ENCODE measurements at places on chromosomes 13 and 19.

DNA sequence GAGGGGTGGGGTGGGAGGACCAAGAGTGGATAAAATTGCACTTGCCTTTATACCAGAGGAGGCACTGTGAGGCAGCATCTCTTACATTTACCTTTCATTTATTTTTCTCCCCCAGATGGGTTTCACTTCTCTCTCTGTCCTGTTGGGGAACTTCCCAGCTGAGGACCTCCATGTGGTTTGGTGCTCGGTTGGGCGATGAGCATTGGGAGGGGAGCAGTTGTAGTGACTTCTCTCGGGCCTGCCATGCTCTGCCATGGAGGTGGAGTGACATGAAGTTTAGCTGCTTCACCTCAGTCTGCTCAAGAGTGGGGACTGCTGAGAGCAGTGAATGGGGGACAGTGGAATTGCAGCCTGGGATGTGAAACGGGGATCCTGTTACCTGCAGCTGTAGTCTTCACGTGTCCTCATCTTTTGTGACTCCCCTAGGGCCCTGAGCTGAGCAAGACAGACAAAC lies 23.1 kb upstream of the CXCL17 start:
- DNase-seq: no peak

DNA sequence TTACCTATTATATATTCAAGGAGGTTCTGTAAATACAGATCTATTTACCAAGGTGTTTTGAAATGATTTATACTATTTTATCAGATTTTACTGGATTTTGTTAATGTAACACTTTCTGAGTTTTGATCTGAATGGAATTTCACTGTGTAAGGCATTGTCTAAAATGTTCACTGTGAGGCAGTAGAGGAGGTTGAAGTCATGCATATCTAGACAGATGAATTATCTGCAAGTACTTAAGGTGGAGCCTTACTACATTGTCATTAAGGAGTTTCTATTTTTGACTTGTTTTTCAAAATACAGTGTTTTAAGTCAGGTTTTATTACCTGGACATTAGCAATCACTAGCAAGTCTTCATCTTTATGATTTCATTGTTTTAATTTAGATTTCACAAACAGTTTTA lies 62.1 kb downstream of the TM9SF2 start:
- no peak for DNase-seq

- no peak for DNase-seq
These were observed 71.2 kb upstream of the GTF3A start for GRCh38 chr13:27353166-27353583.

DNA sequence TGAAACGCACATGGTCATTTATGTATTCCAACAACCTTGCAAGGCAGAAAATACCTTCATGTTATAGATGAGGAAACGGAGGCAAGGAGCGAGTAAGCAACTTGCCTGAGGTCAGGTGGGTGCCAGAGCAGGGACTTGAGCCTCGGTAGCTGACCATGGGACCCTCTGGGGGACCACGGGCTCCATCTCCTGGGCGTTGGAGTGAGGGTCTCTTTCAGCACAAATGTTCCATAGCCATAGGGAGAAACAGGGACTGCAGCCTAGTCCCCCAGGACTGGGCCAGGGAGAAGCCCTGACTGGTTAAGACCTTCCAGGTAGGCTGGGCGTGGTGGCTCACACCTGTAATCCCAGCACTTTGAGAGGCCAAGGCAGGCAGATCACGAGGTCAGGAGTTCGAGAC lies 38.4 kb upstream of the ADGRE5 start:
- no peak for DNase-seq

DNA sequence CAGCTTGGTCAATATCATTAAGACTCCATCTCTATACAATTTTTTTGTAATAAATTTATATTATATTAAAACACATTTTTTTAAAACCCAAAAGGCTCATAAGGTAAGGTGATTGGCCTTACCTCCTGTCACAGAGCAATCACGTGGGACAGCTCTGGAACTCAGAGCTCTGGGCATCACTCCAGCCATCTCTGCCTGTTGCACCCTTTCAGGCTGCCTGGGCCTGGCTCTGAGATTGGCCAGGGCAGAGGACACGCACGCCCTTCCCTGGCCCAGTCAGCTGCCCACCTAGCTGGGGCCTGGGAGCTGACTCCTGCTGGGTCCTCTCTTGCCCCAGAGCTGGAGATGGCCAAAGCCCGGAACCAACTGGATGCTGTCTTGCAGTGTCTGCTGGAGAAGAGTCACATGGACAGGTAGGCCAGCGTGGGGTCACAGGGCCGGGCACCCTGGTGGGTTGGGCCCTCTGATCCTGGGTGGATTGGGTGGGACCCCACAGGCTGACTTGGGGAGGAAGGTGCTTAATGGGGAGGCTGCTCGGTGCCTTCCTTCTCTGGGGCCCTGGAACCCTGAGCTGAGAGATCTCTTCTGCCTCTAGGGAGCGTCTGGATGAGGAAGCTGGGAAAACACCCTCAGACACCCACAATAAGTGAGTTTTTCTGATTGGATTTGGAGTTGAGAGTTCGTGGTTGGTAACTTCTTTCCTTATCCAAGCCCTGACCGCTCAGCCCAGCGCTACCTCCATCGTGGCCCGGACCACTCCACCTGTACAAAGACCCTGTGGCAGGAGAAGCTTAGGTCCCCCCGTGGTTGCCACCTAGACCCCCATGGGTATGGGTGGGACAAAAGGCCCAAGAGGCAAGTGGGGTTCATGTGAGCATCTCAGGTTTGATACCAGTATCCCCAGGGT lies 3.7 kb downstream of the LIN37 start:
- no peak for DNase-seq

GRCh38 chr19:34363094-34363493 lies 1.9 kb upstream of the GPI start:
- DNase-seq: no peak

GRCh38 chr19:13873834-13874515 lies 3.0 kb upstream of the NANOS3 start:
- DNase-seq: no peak

DNA sequence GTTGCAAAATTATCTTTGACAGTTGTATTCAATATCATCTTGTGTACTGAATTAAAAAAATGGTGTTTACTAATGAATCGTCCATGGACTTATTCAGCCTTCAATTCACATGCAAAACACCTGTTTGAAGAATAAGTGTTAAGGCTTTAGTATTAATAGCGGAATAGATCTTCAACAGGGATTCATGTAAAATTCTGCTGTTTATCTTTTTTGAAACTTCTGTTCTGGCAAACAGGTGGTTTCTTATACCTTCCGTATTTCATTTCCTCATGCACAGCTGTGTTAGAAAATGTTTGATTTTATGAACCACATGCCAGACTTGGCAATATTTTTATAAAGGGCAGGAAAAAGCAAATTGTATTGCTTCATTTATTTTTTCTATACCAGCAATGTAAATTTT lies 255.7 kb downstream of the DACH1 start:
- no peak for DNase-seq

- no peak for DNase-seq
These were observed 15.9 kb downstream of the KL start for GRCh38 chr13:33032037-33032625.
